ENCODE measurements at places on chromosomes 13 and 19. TPM values are rescaled to one million over a fixed set of nuclear protein-coding genes. Genes with fewer than 3 reads are reported as not detected.

GRCh38 chr19:40424637-40425449 is 949 bp downstream of the SERTAD1 start:
- peak; percentile 84 for DNase-seq
- H3K27ac ChIP-seq, result peak overlapping the region; percentile 99
- H3K4me1 ChIP-seq, result peaks cover 47% of the 10 kb centered on the region
- no peaks in the 10 kb centered on the region for H3K27me3 ChIP-seq

- no peaks in the 10 kb centered on the region for H3K27me3 ChIP-seq
- no peaks in the 10 kb centered on the region for H3K4me1 ChIP-seq
- H3K27ac ChIP-seq, result no peak overlapping the region
- H3K4me3 ChIP-seq, result no peak overlapping the region
Measured at GRCh38 chr19:33152176-33152575, 20.3 kb downstream of the WDR88 start.

- H3K4me3 ChIP-seq, result no peak overlapping the region
- no peaks in the 10 kb centered on the region for H3K36me3 ChIP-seq
- H3K27ac ChIP-seq, result no peak overlapping the region
- no peaks in the 10 kb centered on the region for H3K27me3 ChIP-seq
Measured at GRCh38 chr13:33692531-33692930, 125.4 kb upstream of the RFC3 start.

TNFSF11 gene
- total RNA-seq, result not detected

VAV1 gene
- total RNA-seq, result 5.9 TPM

All from vagina (tissue), 2 donors.